Glutamatergic neuron (in vitro differentiated cells): ENCODE measurements at places on chromosomes 7 and 10. TPM values are rescaled to one million over a fixed set of nuclear protein-coding genes. Genes with fewer than 3 reads are reported as not detected.

Gene CLCN1
- 0.56 TPM for total RNA-seq

Gene MTPN
- 181 TPM for total RNA-seq

Gene CPXM2
- not detected for total RNA-seq

Gene ABCC2
- total RNA-seq = 0.39 TPM

Gene C10orf105
- total RNA-seq = not detected

Gene CTAGE15
- total RNA-seq = not detected

Gene RAMP3
- total RNA-seq = not detected

Gene FAM25C
- total RNA-seq = not detected

Gene CDC14C
- total RNA-seq = not detected

Gene EN2
- total RNA-seq = 0.20 TPM

DNA sequence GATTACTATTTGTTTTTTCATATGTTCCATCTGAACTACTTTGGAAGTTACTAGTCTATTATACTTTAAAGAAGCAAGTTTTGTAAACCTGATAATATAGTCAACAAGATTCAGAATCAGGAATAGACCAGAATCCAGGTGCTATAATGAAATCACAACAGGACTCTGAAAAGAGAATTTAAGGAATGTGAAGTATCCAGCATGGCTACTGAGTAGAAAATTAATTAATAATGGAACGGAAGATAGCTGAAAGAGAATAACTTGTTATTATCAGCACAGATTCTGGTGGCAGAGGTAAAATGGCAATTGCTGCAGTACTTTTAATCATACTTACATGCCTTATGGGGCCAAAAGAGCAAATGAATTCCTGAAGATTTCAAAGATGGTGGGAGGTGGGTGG, 43.1 kb upstream of the CHCHD3 start:
- no peak for DNase-seq

DNA sequence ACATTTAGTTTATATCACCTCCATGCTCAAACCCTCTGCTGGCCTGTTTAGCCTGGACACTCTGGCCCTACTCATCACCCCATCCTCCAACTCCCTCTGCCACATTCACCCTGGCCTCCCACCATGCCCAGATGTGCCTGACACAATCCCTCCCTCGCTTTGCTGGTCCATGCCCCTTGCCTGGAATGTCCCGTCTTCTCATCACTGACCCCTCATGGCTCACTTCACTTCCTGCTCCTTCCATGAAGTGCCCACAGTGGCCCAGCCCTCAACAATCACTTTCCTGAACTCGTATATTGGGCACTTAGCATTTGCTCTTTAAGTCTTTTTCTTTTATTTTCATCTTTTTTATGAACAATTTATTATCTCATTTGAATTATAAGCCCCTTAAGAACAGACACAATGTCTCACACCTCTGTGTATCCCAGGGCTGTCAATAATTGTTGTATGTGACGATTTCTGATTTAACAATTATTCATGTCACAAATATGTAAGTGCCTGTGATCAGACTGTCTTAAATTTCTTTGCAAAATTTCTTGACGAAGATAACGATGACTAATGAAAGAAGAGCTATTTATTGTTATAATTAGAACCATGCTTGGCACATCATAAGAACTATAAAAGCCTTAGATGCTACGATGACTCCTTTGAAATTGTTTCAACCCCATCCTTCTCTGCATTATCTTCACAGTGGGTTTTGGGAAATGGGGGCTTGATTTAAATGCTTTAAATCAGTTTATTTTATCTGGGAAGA, 209.9 kb upstream of the YAE1 start:
- no peak for DNase-seq

DNA sequence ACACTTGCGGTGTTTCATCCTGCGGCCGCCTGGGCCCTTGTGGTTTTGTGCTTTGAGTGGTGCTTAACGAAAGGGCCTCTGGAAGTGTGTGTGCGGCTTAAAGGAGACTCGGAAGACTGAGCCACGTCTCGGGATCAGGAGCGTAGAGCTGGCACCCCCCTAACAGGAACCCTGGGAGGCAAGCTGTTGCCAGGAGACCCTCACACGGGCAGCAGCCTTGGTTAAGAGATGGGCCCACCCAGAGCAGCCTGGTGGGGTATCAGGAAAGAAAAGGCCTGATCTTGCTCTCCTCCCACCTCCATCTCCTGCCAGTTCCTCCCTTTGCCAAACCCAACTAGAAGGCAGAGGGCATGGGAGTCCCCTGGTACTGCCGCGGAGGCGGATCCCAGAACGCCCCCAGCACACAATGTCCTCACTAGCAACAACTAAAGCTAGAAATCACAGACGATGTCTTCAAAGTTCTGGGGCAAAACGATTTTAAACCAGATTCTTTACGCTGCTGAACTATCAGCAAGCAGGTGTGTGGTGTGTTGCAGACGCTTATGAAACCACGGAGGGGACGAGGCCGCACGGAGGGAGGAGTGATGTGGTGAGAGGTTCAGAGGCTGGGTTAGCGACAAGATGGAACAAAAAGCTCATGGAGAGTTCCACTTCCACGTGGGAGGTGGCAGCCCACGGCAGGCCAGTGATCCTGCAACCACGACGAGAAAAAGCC, 67.0 kb upstream of the INPP5A start:
- no peak for DNase-seq

- no peak for DNase-seq
Observed at GRCh38 chr7:107396081-107396480, 73.8 kb upstream of the GPR22 start.

DNA sequence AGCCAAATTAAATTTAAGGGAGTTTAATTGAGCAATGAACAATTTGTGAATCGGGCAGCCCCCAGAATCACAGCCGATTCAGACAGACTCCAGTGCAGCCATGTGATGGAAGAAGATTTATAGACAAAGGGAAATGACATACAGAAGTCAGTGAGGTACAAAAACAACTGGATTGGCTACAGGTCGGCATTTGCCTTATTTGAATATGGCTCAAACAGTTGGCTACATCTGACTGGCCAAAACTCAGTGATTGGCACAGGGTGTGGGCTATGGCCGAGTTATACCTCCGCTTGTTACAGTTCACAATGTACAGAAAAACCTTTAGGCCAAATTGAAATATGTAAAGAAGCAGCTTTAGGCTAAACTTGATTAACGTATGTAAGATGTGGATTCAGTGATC, 30.8 kb upstream of the EIF4H start:
- DNase-seq = no peak

- DNase-seq = no peak
Observed at GRCh38 chr7:9217204-9217603, 783.8 kb downstream of the NXPH1 start.

GRCh38 chr10:28744069-28744768, 66.9 kb downstream of the BAMBI start:
- DNase-seq = no peak

- no peak for DNase-seq
Observed at GRCh38 chr7:20507157-20507556, 108.3 kb upstream of the ABCB5 start.

DNA sequence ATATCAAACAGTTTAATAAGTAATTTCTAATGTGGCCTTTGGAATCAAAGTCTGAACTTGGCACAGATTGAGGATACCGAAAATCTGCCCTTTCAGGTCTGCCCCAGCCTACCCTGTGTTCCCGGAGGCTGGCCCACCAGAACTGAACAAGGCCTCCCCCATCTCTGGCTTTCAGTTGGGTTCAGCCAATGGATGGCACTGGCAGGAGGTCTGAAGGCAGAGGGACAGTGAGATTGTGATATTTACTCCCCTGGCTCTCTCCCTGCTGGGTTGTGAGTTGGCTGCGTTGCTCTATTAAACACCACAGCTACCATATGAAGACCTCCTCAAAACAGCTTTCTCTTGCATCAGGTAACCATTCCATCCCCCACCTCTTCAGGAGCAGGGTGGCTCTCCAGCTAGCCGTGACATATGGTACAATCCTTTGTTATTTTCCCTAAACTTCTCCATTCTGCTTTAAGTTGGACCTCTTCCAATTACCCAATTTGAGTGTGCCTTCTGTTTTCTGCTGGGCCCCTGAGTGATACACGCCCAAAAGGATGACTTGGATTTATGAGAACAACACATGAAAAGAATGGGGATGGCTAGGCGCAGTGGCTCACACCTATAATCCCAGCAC, 28.1 kb downstream of the DNMBP start:
- no peak for DNase-seq

- DNase-seq = no peak
Observed at GRCh38 chr7:46544396-46545008, 623.4 kb upstream of the IGFBP3 start.

- no peak for DNase-seq
Observed at GRCh38 chr7:80923211-80923612, 4.4 kb upstream of the SEMA3C start.

GRCh38 chr7:85564861-85565260, 378.0 kb upstream of the SEMA3D start:
- no peak for DNase-seq

GRCh38 chr7:39465055-39465929, 100.9 kb upstream of the YAE1 start:
- no peak for DNase-seq

DNA sequence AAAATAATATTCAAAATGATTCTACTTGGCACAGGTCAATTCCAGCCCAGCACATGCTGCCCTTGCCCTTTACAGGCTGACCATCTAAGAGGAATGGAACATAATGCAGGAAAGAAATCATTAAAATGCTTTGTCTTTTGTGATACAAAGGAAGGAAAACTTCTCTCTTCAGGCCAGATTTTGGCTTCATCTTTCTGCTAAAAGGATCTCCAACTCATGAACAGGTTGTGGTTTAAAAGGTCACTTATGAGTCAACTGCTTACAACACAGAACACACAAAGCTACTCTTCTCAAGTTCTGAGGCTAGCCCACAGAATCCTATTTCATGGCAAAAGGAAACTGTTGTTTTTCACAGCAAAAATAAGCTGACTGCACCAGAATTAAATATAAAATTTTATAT, 197.1 kb downstream of the DOCK4 start:
- no peak for DNase-seq

DNA sequence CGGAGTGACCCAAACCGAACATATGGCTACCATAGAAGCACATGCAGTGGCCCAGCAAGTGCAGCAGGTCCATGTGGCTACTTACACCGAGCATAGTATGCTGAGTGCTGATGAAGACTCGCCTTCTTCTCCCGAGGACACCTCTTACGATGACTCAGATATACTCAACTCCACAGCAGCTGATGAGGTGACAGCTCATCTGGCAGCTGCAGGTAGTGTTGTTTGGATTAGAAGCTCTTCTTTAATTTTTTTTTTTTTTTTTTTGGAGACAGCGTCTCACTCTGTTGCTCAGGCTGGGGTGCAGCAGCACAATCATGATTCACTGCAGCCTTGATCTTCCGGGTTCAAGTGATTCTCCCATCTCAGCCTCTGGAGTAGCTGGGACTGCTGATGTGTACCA, 45.8 kb downstream of the NRF1 start:
- no peak for DNase-seq

DNA sequence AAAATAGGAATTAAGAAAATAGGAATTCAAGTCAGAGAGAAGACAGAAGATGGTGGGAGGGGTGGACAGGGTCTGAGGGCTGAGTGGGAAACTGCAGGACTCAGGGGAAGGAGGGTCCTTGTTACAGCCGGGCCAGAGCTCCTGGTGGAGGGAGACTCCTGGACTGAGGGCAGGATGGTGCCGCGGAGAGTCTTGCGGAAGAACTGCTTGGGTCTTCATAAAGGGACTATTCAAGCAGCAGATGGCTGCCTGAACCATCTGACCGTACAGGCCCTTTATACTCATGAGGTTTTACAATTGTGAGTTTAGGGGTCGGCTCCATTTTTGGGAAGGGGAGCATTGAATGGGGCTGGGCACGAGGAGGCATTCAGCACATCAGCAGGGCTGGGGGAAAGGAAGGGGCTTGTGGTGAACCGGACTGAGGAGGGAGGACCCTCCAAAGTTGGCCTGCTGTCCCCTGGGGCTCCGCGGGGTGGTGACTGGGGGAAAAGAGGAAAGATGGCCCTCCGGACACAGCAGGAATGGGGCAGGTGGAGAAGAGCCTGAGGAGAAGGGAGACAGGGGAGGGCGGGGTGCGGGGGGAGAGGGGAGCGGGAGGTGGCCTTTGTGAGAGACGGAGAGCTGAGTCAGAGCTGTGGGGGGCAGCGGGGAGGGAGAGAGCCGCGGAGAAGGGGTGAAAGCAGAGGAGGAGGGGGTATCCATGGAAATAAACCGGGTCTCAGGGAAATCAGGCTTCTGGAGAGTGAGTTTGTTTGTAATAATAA, 1.5 kb downstream of the FAM131B start:
- peak; percentile 50 for DNase-seq

DNA sequence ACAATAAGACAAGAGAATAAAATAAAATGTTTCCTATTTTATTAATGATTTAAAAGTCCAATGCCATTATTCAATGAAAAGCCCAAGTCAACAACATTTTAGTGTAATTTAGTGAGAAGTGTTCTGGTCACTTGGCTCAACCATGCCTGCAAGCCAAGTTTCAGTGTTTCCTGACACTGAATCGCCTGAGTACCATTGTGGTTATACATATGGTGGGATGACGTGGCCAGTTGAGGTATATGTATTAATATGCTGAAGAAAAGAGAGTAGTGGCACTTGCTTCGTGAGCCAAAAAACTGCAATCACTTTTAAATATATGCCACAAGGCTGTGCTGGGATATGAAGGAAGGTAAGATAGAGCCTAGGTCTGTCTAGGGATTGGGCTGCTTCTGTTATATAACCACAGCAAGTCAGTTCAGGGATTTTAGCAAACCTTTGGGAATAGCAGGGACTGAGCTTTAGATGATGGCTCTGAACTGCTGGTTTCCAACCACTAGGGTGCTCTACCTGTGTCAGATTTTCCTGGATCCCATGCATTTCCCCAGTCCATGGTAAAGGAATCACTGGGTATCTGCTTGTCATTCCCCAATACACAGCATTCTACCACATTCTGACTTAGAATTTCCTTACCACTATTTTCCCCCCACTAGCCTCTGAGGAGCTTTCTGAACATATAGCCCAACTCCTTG, 214.0 kb upstream of the PRPS1L1 start:
- DNase-seq = no peak

DNA sequence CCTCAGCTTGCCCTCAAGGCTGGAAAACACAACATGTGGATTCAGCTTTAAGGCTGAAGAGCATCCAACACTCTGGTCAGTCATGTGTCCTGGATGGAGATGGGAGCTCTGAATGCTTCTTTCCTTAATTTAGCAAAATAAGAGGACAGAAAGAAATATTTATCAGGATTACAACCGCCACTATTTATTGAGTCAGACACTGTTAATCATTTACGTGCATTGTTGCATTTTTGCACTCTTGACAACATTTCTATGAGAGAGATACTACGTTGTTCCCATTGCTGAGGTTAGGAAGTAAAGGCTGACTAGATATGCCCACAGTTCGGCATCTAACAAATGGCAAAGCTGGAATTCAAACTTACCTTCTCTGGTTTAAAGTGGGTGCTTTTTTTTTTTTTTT, 101.8 kb upstream of the KMT2C start:
- no peak for DNase-seq
